Ecto neural progenitor cell (in vitro differentiated cells): ENCODE measurements at places on chromosomes 2 and 18.
A peak's percentile ranks its signal among the peaks of the same experiment; 100 is the strongest.

GRCh38 chr2:11503354-11503927 lies 30.4 kb upstream of the GREB1 start:
- no peak for DNase-seq

GRCh38 chr18:70279470-70279869 lies 9.4 kb upstream of the SOCS6 start:
- DNase-seq = no peak

GRCh38 chr2:45823723-45824206 lies 172.3 kb downstream of the PRKCE start:
- no peak for DNase-seq

DNA sequence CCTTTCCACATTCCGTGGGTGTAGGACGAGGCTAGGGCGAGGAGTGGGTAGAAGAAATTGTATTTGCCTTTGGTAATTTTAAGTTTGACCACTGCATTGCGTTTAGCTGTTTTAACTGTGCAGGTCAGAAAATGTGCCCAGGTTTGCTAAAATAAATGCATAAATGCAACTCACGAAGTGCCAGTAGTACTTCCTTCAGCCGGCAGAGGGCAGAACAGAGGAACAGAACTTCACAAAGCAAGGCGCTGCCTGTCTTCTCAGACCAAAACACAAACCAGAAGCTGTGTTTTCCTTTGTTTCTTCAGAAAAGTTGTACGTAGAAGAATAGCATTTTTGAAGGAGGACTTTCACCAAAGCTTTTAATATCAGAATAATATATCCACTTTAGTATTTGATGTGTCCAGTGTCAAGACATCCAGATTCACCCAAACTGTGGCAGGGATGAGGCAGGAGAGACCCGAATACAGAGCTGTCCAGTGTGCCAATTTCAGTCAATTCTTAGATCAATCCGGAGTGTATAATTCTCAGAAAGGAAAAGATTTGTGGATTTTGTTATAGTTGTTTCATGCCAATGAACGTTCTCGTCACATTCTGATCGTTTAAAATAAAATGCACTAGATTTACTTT lies 348.6 kb downstream of the DLGAP1 start:
- DNase-seq = peak; percentile 79

- no peak for DNase-seq
Measured at GRCh38 chr2:25867396-25868003, 10.8 kb downstream of the ASXL2 start.

- DNase-seq = no peak
Measured at GRCh38 chr2:85073033-85073432, 60.2 kb upstream of the TCF7L1 start.

DNA sequence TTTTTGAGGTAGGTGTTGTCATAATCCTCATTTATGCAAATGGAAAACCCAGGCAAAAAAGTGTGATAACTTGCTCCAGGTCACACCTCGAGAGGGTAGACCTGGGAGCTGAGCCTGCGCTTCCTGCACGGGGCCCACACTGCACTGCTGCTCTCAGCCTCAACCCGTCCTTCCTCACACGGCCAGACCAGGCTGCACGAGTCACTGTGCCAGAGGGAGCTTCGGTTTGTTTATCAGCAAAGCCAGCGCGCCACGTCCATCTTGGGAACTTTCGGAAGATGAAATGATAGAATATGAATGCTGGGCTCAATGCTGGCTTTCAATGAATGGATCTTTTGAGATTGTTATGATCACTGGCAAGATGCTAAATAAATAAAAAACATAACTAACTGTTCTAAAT lies 14.4 kb downstream of the COPS9 start:
- no peak for DNase-seq

DNA sequence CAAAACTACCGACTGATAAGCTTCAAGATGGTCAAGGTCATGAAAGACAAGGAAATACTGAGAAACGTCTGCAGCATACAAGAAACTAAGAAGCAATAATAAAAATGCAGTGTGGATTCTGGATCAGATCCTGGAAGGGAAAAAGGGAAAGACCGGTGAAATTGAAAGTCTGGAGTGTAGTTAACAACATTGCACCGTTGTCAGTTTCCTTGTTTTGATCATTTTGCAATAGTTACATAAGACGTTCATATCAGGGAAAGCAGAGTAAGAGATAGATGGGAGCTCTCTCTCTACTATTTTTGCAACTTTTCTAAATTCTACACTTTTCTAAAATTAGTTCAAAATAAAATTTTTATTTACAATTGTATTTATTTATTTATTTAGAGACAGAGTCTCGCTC lies 15.0 kb upstream of the ZNF407 start:
- DNase-seq = no peak

DNA sequence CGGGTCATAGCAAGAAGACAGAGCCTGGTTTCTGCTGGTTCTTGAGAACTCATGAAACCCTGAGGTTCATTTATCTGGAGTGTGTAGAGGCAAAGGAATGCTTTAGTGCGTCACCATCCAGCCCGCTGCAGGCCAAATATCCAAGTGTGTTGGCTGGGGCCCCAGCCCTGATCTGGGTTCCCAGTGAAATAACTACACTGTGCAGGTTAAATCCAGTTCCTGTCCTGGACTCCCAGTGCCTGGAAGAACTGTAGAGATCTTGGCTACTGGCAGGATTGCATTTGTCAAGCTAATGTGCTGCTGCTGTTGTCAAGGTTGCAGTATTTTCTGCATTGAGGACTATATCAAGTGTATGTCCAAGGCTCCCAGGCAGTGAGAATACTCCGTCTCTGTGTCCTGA lies 89.9 kb downstream of the MAPK4 start:
- no peak for DNase-seq

GRCh38 chr2:219441451-219442255 lies 7.0 kb downstream of the SPEG start:
- peak; percentile 75 for DNase-seq

DNA sequence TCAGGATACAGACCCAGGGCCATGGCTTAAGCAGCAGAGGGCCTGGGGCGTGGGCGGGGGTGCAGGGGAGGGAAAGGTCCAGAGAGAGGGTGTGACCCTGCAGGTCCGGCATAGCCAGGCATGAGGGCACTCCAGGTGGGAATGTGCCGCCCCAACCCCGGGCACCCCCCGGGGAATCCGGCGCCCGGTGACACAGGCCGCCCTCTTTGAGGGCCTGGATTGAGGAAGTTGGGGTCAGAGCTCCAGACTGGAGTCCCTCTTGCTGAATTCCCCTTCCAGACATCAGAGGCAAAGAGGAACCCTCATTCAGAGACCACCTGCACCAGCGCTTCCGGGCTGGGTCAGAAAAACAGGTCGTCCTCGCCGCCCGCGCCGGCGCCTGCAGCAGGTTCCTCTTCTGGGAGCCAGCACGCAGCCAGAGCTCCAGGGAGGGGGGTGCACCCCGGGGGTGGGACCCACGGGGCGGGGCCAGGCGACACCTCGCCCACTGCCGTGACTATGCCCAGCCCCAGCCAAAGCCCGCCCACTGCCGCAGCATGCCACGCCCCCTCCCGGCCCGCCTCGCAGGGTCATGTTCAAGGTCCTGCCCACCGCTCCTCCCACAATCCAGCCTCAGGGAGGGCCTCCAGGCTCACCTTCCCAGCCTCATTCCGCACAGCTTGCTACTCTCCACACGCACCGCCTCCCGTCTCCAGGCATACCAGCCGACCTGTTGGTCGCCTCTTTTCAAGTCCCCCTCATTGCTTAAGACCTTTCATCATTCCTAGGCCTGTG lies 98.3 kb upstream of the ID2 start:
- peak; percentile 81 for DNase-seq

- DNase-seq = peak; percentile 46
Measured at GRCh38 chr2:208359632-208359986, 47.0 kb upstream of the PTH2R start.

- no peak for DNase-seq
Measured at GRCh38 chr2:113093613-113093977, 25.8 kb downstream of the IL1F10 start.

DNA sequence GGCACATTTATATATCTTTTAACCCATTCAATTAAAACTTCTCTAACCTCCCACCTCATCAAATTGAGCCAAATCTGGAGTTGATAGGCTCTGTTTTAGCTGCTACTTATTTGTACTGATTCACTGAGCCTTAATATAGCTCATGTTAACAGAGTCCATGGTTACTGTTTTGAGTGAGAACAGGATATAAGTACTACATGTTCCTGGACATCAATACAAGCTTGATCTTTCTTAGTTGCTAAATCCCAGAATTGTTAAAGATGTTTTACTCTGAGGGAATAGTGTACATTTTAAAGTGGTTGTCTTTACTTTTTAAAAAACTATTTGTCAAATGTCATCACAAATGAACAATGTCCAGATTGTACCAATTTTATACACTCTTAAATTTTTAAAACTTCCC lies 157.7 kb downstream of the RPRM start:
- no peak for DNase-seq

DNA sequence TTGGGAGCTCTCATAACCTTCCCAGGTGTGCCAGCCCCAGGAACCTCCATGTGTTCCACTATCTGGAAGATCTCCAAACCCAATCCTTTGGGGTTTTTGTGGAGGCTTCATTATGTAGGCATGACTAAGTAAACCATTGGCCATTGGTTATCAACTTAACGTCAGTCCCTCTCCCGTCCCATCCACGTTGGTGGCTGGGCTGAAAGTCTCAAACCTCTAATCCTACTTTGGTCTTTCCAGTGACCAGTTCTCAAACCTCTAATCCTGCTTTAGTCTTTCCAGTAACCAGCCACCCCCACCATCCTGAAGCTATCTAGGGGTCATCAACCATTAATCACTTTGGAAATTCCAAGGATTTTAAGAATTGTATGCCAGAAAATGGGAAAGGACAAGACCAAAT lies 704.7 kb upstream of the TMEFF2 start:
- no peak for DNase-seq

- DNase-seq = peak; percentile 78
Measured at GRCh38 chr2:218859556-218859987, at the start of gene WNT6. WNT6 (plus strand) TSS chr2:218859805; CDS start chr2:218860038, 233 bp downstream.
